Liver (tissue), 10 donors: ENCODE measurements at places on chromosomes 7 and 10. TPM values are rescaled to one million over a fixed set of nuclear protein-coding genes. Genes with fewer than 3 reads are reported as not detected.

DNA sequence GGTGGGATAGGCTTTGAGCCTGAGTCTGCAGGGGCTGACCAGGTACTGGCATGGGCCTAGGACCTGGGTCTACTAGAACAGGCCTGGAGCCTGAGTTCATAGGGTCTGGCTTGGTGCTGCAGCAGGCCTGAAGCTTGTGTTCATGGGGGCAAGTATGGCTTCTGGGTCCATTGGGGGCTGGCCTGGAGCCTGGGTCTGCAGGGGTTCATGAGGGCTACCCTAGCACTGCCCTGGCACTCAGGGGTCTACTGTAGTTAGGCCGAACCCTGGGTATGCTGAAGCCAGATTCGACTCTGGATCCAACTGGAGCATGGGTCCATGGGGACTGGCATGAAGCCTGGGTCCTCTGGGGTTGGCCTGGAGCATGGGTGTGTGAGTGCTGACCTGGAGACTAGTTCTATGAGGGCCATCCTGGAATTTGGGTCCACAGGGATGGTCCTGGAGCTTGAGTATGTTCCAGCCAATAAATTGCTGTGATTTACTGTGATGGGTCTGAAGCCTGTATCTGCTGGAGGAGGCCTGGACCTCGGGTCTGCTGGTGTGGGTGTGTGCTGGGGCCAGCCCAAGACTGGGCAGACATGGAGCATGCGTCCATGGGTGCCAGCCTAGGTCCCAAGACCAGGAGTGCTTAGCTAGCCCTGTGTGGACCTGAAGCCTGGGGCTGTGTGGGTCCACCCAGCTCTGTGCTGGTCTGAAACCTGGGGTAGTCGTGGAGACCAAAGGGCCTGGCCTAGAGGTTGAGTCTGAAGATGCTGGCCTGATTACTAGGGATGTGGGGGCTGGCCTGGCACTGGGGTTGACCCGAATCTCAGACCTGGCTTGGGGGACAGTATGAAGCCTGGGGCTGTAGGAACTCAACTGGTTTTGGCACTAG is 235.5 kb downstream of the NXPH1 start:
- DNase-seq: no peak

GRCh38 chr7:134075799-134076198 is 51.3 kb upstream of the LRGUK start:
- DNase-seq: no peak

DNA sequence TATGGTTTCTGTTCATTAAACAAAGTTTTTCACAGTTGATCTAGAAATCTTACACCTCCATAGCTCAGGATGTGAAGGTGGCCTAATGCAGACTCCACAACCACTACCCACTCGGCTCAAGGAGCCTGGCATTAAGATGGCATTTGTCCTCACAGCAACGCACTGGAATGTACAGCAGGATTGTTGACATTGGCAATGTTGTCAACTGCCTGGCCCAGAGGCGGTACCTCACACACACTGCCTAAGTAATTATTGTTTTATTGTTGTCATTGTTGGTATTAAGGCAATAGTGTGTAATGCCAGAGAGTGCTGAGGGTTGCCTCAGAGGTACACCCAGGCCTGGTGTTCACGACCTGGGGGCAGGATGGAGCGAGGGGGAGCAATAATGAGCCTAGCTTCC is 38.3 kb downstream of the LRRC18 start:
- DNase-seq: no peak

The C10orf71 gene
- not detected for total RNA-seq

DNA sequence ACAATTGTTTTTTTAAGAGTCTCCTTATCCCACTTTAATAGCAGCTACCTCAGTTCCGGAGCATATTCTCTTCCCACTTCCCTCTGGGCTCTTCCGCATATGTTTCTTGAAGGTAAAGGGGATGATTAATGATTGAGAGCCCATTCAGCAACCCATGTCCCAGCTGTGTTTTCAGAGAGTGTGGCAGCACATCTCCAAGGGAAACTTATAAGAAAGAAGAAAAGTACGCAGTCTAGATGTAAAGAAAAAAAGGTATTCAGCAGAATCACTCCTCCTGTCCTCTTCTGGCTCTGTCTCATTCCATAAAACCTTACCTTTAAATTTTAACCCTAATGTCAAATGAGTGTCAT is 9.7 kb upstream of the ANKRD7 start:
- no peak for DNase-seq

DNA sequence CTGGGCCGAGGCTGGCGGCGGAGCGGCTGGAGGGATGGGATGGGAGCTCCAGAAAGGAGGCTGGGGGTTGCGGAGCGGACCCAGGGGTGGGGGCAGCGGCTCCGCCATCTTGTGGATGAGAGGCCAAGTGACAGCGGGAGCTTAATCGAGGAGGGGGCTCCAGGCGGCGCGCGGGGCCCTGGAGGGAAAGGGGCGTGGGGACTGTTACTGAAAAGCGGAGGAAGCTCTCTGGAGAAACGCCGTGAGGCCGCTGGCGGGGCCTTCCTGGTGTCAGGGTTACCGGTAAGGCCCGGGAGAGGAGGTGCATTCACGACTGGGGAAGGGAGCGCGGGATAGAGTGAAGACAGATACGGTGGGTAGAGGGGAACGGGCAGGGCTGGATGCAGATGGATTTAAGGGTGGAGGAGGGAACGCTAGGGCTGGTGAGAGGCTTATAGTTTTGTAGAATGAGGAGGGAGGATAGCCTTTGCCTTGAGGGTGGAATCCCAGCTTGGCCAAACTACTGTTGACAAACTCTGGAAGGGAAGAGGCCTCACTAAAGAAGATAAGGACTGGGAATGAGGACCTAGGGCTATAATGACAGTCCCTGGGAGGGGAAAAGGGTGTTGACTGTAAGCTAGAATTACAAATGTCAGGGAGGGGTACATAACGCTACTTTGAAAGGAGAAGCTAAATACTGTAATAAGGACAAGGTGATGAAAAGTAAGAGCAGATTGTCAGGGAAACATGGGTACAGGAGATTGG is 535 bp downstream of the BTRC start:
- DNase-seq: peak; percentile 60

- no peak for DNase-seq
These were observed 47.3 kb downstream of the CDHR3 start for GRCh38 chr7:106010331-106010730.

The ARL3 gene
- total RNA-seq: 2.2 TPM

The GDI2 gene
- 190 TPM for total RNA-seq

- no peak for DNase-seq
These were observed 9.4 kb downstream of the NODAL start for GRCh38 chr10:70432101-70432500.

The WDFY4 gene
- total RNA-seq: 7.1 TPM

DNA sequence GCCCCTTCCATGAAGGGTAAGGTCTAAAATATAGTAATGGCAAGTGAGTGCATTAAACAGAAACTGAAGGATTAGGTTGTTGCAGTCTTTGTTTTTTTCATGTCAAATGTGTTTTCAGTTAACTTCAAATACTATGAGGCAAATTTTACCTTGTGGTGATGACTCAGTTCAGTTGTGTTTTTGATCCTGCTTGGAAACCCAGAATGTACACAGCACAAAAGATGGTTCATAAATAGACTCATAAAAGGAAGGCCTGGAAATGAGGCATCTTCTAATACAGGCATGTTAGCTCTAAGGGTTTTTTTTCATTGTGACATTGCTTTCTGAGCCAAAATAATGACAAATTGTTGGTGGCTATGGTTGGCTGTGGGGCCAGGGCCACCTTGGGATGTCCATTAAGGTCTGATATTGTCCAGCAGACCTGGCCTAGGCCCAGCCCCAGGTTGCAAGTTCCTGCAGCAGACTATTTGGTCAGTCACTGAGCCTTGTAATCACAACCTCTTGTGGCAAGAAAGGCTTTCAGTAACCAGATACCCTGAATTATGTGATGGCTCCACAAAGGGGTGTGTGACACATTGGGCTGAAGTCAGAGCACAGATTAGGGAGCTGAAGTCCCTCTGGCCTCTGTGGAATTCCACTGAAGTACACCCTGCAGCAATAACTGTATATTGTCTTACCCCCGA is 69.0 kb upstream of the SAMD8 start:
- no peak for DNase-seq

The GPC2 gene
- total RNA-seq: 0.79 TPM

- DNase-seq: no peak
These were observed 65.0 kb downstream of the PIP4K2A start for GRCh38 chr10:22649390-22649841.

DNA sequence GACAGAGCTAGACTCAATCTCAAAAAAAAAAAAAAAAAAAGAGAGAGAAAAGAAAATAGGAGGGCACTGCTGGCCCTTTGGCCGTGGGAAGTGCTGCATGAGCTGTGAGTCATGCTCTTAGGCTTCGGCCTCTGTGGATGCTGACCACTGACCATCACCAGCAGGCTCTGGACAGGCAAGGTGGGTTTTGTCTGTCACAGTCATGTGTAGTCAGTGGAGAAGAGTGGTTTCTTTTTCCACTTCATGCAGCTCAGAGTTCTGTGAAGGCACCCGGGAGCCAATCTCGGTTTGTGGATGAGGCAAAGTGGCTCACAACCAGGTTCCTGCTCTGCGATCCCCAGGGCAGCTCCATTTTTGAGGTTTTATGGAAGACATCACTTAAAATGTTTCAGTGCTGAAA is 58.1 kb downstream of the PRTFDC1 start:
- no peak for DNase-seq

The CTAGE8 gene
- total RNA-seq: not detected

GRCh38 chr7:30159698-30160143 is 24.9 kb downstream of the MTURN start:
- DNase-seq: no peak

GRCh38 chr10:118595598-118596425 is at the start of gene PRLHR:
Gene PRLHR (minus strand): TSS chr10:118595648. CDS start chr10:118595244, 404 bp downstream.
- DNase-seq: peak; percentile 39

DNA sequence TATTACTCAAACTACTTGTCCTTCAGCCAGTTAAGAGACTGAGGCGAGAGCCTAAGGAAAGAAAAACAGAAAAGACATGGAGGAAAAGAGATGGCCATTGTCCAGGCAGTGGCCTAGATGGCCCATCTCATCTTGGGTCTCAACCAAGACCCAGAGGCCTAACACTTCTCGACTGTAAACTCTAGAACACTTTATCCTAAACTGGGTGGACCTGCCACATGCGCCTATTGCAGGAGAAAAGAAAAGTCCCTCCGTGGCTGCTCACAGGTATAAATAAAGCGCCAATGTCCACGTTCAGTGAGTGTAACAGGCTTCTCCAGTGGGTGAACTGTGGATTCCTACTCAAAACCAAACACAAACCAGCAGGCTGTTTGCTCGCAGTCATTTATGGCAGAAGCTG is 92.7 kb upstream of the DDC start:
- peak; percentile 20 for DNase-seq
